BJ (cell line): ENCODE measurements at places on chromosomes 13 and 19.

DNA sequence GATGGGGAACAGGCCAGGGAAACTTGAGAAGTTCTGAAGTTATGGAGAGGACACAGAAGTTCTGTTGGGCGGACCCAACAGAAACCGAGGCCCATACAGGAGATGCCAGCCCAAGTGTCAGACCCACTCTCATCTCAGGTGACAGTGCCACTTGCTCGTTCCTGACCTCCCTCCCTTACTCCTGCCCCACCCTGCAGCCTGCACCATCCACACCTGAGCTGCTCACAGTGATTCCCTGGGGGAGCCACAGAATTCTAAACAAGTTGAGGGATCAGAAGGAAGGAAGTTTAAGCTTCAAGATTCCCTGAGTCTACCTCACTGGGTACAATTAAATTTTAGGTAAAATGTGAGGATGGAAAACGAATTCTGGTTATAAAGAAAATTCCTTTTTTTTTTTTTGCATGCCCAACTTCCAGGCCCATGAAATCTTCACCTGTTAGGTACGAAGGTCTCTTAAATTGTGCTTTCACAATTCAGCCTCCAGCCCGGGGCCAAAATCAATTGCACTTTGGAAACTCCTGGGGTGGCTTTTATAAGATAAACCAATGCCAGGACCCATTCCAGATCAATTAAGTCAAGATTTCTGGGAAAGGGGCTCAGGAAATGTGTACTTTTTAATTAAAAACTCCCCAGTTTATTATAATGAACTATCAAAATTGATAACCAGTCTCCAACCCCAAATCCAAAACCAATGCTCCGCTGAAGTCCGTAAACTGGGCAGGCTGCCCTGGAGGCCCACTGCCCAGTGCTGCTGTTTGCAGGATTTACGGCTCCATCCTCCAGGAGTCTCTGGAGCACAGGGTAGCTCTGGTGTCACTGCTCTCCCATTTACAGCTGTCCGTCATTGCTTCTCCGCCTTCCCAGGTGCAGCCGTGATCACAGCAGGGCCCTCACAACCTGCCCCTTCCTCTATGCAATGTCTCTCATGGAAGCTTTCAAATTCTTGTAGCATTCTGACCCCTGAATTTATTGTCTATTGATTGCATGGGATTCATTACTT, 643.5 kb downstream of the UQCRFS1 start:
- DNase-seq = no peak

- no peak for DNase-seq
These were observed 515.8 kb downstream of the SLITRK6 start for GRCh38 chr13:85283408-85283807.

- DNase-seq = no peak
These were observed 6.7 kb downstream of the ZNF793 start for GRCh38 chr19:37513397-37513796.

- DNase-seq = no peak
These were observed 33.1 kb downstream of the RGCC start for GRCh38 chr13:41490371-41491015.

DNA sequence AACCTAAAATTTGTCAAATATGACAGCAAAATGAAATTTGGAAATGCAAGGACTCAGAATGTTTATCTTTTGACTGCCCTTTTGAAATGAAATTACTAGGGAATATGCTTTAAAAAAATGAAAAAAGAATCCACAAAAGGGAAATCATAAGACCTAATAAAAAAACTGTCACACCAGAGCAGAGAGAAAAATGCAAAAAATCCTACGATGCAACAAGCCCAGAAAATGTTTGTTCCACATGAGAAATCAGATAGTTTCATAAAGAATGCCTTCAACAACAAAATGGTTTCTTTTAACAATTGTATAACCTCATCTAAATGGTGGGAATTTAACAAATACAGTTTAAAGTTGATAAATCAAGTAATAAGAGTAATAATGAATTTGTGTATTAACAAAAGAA, 8.0 kb downstream of the LPAR6 start:
- DNase-seq = no peak

GRCh38 chr13:68535329-68535728, 1305.2 kb upstream of the PCDH9 start:
- DNase-seq = no peak

- no peak for DNase-seq
These were observed 15.6 kb upstream of the LHFPL6 start for GRCh38 chr13:39618561-39618960.

- DNase-seq = no peak
These were observed 4.6 kb downstream of the TMC4 start for GRCh38 chr19:54168174-54168917.

DNA sequence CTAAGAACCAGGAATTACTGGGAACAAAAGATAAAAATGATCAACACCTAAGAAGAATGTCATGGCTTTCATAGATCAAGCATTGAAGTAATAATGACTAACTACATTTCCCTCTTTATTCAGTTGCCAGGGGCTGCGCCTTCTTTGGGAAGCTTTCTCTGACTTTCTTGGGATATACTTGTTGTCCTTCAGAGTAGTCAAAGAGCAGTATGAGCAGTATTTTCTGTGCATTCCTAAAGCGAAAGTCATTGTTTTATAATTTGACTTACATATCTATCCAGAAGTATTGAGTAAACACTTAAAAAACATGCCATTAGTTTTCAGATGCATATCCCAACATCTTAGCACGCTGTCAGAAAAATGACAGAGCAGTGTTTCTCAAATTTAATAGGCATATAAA, 2412.4 kb downstream of the PCDH9 start:
- DNase-seq = no peak

DNA sequence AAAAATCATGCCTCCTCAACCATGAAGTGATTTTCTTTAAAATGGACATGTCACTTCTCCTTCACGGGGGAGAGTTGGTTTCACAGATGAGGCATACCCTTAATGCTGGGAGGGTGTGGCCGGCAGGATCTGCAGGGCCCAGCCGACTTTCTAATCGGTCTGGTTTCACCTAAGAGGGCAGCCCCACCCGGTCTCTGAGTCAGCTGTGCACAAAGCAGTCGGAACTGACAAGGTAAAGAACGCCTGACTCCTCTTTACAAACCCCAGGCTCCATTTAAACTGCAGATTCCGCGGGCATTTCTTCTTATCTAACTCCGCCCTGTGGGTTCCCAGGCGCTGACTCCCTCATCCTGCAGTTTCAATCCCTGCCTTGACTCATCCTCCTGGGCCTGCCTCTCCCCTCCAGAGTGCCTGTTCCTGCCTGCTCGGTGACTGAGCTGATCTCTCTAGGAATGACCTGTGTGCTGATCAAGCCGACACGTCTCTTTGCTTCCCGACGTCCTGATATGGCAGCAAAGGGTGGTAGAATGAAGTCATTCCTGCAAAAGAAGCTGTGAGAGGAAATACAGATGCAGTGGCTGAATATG, 63.4 kb downstream of the EFNB2 start:
- DNase-seq = peak; percentile 37

GRCh38 chr19:36605877-36606478, 865 bp downstream of the ZNF382 start:
- no peak for DNase-seq

GRCh38 chr19:33812388-33813330, 16.0 kb downstream of the KCTD15 start:
- DNase-seq = no peak

GRCh38 chr19:37893845-37894575, 12.4 kb downstream of the WDR87 start:
- DNase-seq = no peak

DNA sequence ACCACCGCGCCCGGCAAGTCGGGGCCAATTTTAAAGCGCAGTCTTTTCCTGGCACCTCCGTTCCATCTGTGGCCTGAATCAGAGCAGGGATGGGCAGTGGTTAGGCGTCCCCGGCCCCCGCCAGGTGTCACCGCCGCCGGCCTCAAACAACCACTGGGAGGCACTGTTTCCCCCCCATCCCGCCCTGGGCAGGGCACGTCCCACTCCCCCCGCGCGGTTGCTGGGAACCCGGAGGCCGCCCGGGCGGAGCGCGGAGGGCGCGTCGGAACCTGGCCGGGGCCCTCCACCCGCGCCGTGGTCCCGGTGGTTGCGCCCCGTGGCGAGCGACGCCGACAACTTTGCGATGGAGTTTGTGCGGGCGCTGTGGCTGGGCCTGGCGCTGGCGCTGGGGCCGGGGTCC, at the start of gene GRIN3B:
TSS of gene GRIN3B (plus strand) at position 325 of the 400 bp plus-strand sequence. CDS start at position 344, 19 bp downstream.
- DNase-seq = no peak

DNA sequence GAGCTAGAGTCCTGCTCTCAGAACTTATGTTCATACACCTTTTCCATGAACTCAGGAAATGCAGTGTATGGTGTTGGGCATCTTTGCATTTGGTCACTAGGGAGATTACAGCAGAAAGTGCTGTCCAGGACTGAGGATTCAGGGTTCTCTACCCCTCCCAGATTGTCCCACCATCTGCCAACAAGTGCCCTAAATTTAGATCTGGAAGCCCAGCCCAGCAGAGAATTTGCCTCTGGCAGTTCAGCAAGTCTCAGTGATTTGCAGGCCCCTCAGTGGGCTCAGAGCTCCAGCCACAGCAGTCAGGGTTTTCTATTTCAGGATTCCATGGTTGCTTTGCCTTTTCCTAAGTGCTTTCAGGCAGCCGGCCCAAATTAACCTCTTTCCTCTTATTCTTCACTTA, 23.4 kb downstream of the CNFN start:
- DNase-seq = no peak

DNA sequence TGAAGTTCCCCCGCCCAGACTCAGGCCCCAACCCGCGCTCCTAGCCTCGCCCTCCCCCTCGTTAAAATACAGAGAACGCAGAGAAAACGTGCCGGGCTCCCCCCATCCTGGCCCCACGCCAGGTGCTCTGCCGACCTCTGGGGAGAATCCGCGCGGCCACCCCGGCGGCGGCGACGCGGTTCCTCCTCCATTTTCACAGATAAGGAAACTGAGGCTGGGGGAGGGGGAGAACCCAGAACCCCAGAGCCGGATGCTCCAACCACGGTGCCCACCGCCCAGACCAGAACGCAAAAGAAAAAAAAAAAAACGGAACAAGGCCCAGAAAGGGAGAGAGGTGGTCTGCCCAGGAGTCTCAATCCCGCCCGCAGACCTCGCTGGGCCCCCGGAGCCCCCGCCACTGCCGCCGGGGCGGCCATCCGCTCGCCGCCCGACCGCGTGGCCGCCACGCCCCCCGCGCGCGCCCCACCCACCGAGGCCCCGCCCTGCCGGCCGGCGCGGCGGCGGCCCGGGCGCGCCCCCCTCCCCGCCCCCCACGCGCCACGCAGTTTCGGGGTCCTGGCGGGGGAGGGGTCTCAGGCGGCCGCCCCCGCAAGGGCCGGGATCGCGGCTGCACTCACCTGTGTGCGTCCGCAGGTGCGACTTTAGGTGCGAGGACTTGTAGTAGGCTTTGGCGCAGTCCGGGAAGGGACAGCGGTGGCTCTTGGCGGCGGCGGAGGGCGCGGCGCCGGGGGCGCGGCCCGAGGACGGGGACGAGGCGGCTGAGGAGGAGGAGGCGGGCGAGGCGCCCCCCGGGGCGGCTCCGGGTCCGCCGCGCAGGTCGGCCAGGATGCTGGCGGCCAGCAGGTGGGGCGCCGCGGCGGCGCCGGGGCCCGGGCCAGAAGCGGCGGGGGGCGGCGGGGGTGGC, 703 bp downstream of the KLF16 start:
- no peak for DNase-seq

DNA sequence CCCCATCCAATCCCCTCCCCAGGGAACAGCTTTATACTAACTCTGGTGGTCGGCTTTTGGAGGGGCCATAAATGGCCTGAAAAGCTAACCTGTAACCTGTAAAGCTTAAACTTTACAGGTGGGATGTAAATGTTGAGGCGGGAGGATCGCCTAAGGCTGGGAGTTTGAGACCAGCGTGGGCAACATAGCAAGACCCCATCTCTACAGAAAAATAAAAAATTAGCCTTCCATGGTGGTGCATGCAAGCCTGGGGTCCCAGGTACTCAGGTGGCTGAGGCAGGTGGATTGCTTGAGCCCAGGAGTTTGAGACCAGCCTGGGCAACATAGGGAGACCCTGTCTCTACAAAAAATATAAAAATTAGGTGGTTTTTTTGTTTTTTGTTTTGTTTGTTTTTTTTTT, 18.5 kb downstream of the CARM1 start:
- DNase-seq = no peak

- no peak for DNase-seq
These were observed 42.1 kb downstream of the STK24 start for GRCh38 chr13:98534821-98535220.

DNA sequence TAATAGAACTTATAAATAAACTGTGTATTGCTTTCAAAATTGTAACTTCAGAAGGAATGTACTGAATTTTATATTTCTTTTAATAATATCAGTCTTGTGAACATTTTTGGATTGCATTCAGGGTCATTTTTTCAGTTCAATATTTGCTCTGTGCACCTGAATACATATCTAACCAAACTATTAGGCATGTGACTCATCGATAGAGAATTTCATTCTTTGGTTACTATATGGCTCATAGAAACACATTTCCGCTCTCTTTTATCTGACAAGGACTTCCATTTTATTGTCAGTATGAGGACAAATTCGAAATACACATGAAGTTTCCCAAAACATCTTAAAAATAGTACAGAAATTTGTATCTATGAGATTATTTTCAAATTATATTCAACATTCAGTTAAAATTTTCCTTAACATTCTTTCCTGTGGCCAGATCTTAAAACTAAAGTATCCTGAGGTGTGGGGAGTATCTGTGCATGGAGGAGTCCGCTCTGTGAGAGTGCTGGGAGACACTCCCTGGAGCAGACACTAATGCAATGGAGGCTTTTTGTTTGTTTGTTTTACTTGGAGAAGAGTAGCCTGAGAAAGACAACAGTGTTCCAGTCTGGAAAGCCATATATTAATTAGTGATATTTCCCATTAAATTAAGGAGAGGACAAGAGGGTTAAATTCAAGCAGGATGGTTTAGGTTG, 483.6 kb downstream of the PCDH20 start:
- no peak for DNase-seq

GRCh38 chr13:33859691-33860303, 41.8 kb downstream of the RFC3 start:
- DNase-seq = no peak

GRCh38 chr13:79389026-79389425, 17.0 kb downstream of the RBM26 start:
- no peak for DNase-seq

- DNase-seq = no peak
These were observed 189.5 kb downstream of the LMO7 start for GRCh38 chr13:75825594-75825993.

DNA sequence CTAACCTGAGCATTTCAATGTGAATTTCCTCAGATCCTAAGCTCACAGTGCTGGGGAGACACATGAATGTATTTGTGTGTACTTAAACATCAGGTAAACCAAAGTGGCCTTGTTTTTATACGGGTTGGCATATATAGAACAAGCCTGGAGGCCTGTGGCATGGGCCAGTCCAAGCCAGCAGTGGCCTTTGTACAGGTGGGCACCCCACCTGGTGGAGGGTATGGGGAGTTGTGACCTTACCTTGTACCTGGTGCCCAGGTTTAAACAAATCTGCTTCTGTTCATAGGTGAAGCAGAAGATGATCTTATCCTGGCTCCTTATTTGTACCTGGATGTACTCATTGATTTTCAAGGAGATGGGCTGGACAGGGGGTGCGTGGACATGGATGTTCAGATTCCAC, 71.0 kb downstream of the ERICH6B start:
- no peak for DNase-seq

DNA sequence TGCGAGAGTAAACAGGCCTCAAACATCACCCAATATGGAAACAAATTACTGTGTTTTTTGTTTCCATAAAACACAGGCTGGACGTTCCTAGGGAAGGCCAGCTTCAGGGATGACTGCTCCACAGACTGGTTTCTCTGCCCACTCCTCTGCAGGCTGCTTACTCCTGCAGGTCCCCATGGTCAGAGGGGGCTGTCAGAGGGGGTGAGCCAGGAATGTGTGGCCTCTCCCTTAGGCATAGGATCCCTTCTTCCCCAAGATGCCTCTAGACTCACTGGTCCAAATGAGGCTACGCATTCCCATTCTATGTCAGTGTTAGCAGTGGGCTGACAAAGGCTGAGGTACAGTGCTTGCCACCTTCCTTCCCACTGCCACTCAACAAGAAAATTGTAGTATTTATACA, 229.8 kb downstream of the LHFPL6 start:
- DNase-seq = no peak
